ENCODE measurements at places on chromosomes 2 and 18. TPM values are rescaled to one million over a fixed set of nuclear protein-coding genes. Genes with fewer than 3 reads are reported as not detected.

Gene WDCP
- 5.8 TPM for polyA plus RNA-seq

Gene KIAA2012
- polyA plus RNA-seq: not detected

Gene GALNT5
- not detected for polyA plus RNA-seq

Gene UCN
- 1.6 TPM for polyA plus RNA-seq

Gene FRZB
- 0.90 TPM for polyA plus RNA-seq

Gene NXPH2
- not detected for polyA plus RNA-seq

Gene STAMBP
- 50.0 TPM for polyA plus RNA-seq

Gene MALT1
- 51.9 TPM for polyA plus RNA-seq

Gene RAD51AP2
- not detected for polyA plus RNA-seq

Gene ATL2
- 24.6 TPM for polyA plus RNA-seq

Gene DYSF
- polyA plus RNA-seq: 0.34 TPM

Gene RMDN2
- polyA plus RNA-seq: 9.8 TPM

Gene GCKR
- polyA plus RNA-seq: not detected

Gene GPR45
- not detected for polyA plus RNA-seq

Gene GKN2
- not detected for polyA plus RNA-seq

Gene IL1B
- polyA plus RNA-seq: not detected

Gene TAF1B
- 15.7 TPM for polyA plus RNA-seq

Gene FTCDNL1
- 2.0 TPM for polyA plus RNA-seq

Gene MYO7B
- polyA plus RNA-seq: 1.1 TPM

Gene VIL1
- 0.28 TPM for polyA plus RNA-seq

Gene ZBTB7C
- not detected for polyA plus RNA-seq

Gene TMEM150A
- polyA plus RNA-seq: 13.4 TPM

Gene REG3G
- polyA plus RNA-seq: not detected

Gene ATG4B
- polyA plus RNA-seq: 59.3 TPM

Gene HS6ST1
- 4.3 TPM for polyA plus RNA-seq

Gene TEKT4
- not detected for polyA plus RNA-seq

Gene LYPD6
- not detected for polyA plus RNA-seq

Gene ZNF521
- polyA plus RNA-seq: not detected

Gene IRS1
- 0.21 TPM for polyA plus RNA-seq

Gene UGT1A9
- not detected for polyA plus RNA-seq

Gene FAM168B
- 32.0 TPM for polyA plus RNA-seq

Gene CDK15
- polyA plus RNA-seq: not detected

Gene EPC2
- 2.9 TPM for polyA plus RNA-seq

Gene LIMS1
- 42.2 TPM for polyA plus RNA-seq

Gene EMILIN2
- polyA plus RNA-seq: 2.9 TPM

Gene MPV17
- 96.1 TPM for polyA plus RNA-seq

Gene ABCG8
- polyA plus RNA-seq: not detected

Gene GALR1
- not detected for polyA plus RNA-seq

Gene ELOA2
- polyA plus RNA-seq: not detected

Gene MSTN
- not detected for polyA plus RNA-seq

Gene KATNAL2
- polyA plus RNA-seq: 0.59 TPM

Gene ANKRD30BL
- polyA plus RNA-seq: 0.64 TPM

Gene UGT1A1
- polyA plus RNA-seq: not detected

Gene INPP5D
- polyA plus RNA-seq: 220 TPM

Gene MFSD2B
- not detected for polyA plus RNA-seq

Gene NLRC4
- 1.6 TPM for polyA plus RNA-seq

Gene RELCH
- 5.5 TPM for polyA plus RNA-seq

Gene CFAP221
- not detected for polyA plus RNA-seq

Gene C2orf66
- polyA plus RNA-seq: not detected

Gene DOK1
- polyA plus RNA-seq: 48.9 TPM

Gene CCDC141
- 15.4 TPM for polyA plus RNA-seq

Gene HOXD12
- polyA plus RNA-seq: not detected

Gene CUL3
- polyA plus RNA-seq: 31.8 TPM

Gene FOXI3
- polyA plus RNA-seq: not detected

Gene MYO3B
- polyA plus RNA-seq: 0.23 TPM

Gene TXNDC9
- 48.2 TPM for polyA plus RNA-seq

Gene MAP3K19
- not detected for polyA plus RNA-seq
